ENCODE measurements at places on chromosomes 7 and 10.

DNA sequence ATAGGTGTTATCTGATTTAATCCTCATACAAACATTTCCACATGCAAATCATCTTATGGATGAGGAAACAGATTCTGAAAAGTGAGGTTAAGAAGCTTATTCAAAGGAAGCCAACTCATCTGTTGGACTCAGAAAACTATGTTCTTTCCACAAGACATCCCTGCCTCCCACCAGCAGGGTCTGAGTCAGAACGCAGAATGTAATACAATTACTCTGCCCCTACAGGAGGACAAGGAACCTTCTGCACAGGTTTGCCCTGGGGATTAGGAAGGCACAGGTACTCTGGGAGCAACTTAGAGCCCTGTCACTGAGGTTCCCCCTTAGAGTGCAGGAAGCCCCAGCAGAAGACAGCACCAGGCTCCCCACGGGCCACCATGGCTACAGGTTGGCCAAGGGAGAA lies 255.7 kb downstream of the TNS3 start:
- DNase-seq: no peak

GRCh38 chr10:23375366-23375765 lies 30.8 kb upstream of the C10orf67 start:
- DNase-seq: no peak

- no peak for DNase-seq
Observed at GRCh38 chr10:121803611-121804010, 124.2 kb downstream of the ATE1 start.

DNA sequence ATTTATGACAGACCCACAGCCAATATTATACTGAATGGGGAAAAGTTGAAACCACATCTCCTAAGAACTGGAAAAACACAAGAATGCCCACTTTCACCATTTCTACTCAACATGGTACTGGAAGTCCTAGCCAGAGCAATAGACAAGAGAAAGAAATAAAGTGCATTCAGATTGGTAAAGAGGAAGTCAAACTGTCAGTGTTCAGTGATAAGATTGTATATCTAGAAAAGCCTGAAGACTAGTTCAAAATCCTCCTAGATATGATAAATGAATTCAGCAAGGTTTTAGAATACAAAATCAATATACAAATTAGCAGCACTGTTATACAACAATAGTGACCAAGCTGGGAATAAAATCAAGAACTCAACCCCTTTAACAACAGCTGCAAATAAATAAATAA lies 6.9 kb upstream of the ZNF138 start:
- DNase-seq: no peak

DNA sequence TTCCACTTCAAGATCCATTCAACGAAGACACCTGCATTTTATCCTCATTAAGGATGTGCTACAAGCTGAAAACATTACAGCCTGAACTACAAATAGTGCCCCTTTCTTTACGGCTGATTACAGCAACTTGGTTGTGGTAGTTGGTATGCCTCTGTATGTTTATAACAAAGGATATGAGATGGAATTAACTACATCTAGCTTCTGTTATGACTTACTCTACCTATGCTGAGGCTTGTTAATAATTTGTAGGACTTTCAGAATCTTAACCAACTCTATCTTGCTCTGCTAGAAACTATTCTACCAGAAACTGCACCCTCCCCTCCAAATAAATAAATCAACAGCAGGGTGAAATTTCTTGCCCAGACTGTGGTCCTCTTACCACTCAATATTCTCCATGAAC lies 448.1 kb downstream of the GRM8 start:
- DNase-seq: no peak

GRCh38 chr7:32536585-32536984 lies 41.3 kb downstream of the AVL9 start:
- DNase-seq: no peak

DNA sequence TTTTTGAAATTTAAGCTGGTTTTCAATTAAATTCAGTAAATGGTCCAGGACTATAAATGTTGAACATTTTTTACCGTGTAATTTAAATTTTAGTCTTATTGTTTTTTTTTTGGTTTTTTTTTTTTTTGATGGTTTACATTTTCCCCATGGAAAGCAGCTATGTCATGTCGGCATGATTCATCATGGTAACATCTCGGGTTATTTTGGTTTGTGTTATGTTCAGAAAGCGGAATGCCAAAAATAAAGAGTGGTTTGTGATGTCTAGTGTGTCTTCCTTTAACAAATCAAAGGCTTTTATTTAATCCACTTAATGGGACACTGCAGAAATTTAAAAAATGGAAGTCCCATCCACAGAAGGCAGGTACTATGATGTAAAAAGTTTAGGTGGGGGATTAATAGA lies 58.5 kb downstream of the TRUB1 start:
- DNase-seq: no peak

GRCh38 chr7:113561446-113561845 lies 357.4 kb downstream of the PPP1R3A start:
- no peak for DNase-seq

DNA sequence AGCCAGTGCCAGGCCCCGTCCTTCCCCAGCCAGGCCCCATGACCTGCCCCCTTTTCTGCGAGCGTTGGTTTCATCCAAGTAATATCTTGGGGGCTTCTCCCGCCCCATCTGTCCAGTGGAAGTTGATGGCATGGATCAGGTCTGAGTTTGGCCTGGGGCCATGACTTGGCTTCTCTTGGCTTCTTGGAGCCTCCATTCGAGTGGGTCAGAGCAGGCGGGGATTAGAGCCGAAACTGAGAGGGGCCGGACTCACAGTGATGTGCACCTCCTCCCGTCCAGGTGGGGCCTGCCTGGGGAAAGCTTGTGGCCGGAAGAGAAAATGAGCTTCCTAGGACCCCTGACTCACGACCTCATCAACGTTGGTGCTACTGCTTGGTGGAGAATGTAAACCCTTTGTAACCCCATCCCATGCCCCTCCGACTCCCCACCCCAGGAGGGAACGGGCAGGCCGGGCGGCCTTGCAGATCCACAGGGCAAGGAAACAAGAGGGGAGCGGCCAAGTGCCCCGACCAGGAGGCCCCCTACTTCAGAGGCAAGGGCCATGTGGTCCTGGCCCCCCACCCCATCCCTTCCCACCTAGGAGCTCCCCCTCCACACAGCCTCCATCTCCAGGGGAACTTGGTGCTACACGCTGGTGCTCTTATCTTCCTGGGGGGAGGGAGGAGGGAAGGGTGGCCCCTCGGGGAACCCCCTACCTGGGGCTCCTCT lies 15.1 kb upstream of the LIMK1 start:
- no peak for DNase-seq

- no peak for DNase-seq
Observed at GRCh38 chr7:78220754-78221153, 422.2 kb downstream of the PHTF2 start.

- DNase-seq: no peak
Observed at GRCh38 chr7:95684037-95684436, 87.7 kb upstream of the PDK4 start.

DNA sequence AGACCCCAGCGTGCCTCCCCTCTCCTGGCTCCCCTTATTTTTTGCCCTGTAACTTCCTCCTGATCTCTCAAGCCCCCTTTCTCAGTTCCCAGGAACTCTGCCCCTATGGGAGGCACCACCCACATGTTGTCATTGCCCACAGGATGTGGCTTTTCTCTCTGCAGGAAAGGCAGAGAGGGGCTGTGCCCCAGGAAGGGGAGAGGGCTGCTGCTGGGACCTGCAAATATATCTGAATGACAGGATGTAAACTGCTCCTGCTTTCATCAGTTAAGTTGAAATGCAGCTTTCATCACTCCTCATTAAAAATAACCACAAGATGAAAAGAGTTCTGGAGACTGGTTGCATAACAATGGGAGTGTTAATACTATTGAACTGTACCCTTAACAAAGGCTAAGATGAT lies 103.3 kb downstream of the CLEC2L start:
- DNase-seq: no peak

- no peak for DNase-seq
Observed at GRCh38 chr7:128888039-128888755, 22.3 kb downstream of the KCP start.

GRCh38 chr10:131590567-131590966 lies 279.0 kb upstream of the TCERG1L start:
- DNase-seq: no peak

DNA sequence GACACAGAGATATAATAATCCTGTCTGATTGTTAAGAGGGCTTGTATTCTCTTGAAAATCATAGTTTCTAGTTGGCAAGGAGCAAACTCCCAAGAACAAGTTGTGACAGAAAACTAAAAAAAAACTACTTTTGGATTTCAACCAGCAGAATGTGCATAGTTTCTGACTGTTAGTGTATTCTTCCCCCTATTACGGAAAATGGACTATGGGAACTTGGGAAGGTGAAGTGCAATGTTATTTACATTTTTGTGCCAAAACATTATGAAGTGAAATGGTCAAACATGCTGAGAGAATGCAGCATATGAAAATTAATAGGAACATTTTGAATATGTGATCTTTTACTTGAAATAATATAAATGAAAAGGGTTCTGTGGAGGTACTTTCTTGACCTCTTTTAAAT lies 660.8 kb downstream of the SUGCT start:
- no peak for DNase-seq

- DNase-seq: no peak
Observed at GRCh38 chr7:19133886-19134285, 11.3 kb downstream of the FERD3L start.

- DNase-seq: no peak
Observed at GRCh38 chr7:85392789-85393188, 205.9 kb upstream of the SEMA3D start.

DNA sequence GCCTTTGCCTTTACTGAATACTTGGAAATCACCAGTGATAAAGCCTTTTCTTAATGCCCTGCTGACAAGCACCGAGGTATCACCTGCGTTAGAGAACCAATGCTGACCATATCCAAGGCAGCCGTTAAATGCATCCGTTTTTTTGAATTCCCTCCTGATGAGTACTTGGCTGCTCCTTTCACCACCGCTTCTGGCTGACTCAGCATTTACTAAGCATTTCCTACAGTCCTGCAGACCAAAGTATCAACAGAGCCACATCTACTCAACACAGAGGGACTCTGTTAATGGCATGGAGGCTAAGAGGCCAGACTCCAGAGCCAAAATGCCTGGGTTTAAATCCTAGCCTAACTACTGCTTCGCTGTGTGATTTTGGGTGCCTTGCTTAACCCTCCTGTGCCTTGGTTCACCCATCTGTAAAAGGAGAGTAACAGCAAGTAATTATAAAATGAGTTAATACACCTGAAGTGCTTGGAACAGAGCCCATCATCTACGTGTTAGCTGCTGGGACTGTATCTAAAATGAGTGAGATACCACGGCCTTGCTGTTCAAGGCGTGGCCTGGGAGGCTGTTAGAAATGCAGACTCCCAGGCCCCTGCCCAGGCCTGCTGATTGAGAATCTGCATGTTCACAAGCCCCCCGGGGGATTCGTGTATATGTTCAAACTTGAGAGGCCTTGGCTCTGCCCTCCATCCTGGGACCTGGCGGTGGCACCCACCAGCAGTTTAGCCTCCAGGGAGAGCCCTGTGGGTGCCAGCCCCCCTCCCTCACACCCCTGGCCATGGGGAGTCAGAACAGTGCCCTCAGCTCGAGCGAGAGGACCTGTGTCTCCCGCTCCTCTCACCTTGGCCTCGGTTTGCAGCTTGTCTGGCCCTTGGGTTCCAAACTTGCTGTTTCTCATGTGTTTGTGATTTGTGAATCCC lies 30.8 kb upstream of the EFCAB10 start:
- DNase-seq: no peak

GRCh38 chr10:17028798-17029197 lies 100.8 kb downstream of the CUBN start:
- DNase-seq: no peak

DNA sequence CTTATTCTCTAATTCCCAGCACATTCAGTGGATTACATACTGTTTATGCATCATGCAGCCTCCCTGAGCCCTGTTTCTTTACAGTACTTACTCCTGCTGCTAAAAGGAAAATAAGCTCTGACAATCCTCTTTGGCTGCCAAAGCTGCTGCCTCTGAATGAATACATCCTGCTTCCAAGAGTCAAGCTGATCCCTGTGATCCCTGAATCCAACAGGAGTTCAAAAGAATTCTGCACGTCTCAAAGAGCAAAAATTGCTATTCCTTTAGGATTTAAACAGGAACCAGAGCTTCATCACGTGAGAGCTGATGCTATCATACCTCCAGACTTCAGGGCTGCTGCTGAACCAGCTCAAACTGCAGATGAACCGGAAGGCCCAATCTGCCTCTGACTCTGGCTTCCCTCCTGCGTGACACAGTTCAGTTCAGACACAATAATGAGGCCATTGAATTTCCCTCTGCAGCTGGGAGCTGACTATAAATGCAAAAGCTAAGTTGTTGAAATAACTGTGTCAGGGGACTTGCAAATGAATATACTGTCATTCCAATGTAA lies 851.0 kb upstream of the PHF14 start:
- DNase-seq: no peak

- no peak for DNase-seq
Observed at GRCh38 chr7:18520450-18521235, 25.1 kb downstream of the HDAC9 start.

- no peak for DNase-seq
Observed at GRCh38 chr7:115032715-115033703, 111.1 kb downstream of the MDFIC start.

DNA sequence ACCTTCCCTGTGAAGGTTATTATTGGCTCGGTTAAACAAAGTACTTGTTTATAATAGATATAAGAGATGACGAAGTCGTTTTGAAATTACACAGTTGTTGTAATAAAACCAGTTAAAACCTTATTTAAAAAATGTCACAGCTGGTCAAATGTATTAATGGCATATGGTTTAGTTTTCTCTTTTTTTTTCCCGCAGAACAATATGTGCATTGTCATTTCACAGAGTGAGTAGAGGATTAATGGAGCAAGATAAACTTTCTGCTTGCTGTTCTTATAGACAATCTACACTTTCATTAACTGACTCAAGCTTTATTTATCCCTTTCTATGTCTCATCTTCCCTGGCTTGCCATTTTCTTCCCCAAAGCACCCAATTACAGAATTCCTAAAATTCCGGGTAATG lies 404.3 kb upstream of the NPVF start:
- DNase-seq: no peak

DNA sequence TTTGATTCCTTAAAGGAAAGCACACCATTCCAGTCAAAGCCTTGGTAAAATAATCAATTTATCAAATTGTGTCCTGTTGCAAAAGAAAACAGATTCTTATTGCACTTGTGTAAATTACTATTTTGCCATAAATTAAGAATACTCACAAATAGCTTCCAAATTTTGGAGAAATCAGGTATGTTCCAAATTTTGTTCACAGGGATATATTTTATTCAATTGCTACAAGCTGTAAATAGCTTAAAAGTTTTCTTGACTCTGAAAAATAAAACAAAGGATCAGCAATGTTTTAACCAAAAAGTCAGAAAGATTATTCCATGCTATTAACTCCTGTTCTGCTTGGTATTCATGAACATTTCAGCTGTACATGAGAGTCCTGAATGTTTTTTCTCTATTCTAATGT lies 47.4 kb upstream of the CHST3 start:
- DNase-seq: no peak

- no peak for DNase-seq
Observed at GRCh38 chr10:51955696-51956095, 256.3 kb upstream of the CSTF2T start.

DNA sequence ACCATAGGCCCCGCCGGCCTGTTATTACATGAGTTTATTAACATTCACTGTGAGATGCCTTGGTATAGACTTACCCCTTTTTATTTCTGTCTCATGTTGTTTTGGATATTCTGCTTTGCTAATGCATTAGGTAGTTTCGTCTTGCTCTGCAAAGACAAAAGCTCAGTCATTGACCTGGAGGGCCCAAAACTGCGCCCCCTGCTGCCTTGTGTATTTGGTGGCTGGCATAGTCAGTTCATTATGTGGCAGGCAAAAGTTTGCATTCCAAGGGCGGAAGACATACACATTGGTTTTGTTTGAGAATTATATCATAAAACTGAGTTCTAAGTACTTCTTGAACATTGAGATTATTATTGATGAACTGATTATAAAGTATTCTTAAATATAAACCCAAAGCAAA lies 372.5 kb downstream of the SDK1 start:
- DNase-seq: no peak

All from progenitor cell of endocrine pancreas (in vitro differentiated cells).